Activated CD4-positive, alpha-beta memory T cell treated with anti-CD3 and anti-CD28 coated beads, Interleukin-2, amount 10 ng/mL, durations not matched to agents 7 days and 5 days (primary cell): ENCODE measurements at places on chromosomes 2 and 18. TPM values are rescaled to one million over a fixed set of nuclear protein-coding genes. Genes with fewer than 3 reads are reported as not detected.

- H3K27ac ChIP-seq: no peak overlapping the region
- DNase-seq: no peak
- peaks cover 3% of the 10 kb centered on the region for H3K4me1 ChIP-seq
- no peak overlapping the region for H3K4me3 ChIP-seq
- peaks cover 35% of the 10 kb centered on the region for H3K27me3 ChIP-seq
Measured at GRCh38 chr2:23513872-23514793, 129.2 kb downstream of the KLHL29 start.

- H3K27me3 ChIP-seq: peaks cover 2% of the 10 kb centered on the region
- DNase-seq: no peak
- no peak overlapping the region for H3K27ac ChIP-seq
- H3K4me3 ChIP-seq: no peak overlapping the region
- H3K36me3 ChIP-seq: no peaks in the 10 kb centered on the region
Measured at GRCh38 chr2:23549821-23550530, 165.0 kb downstream of the KLHL29 start.

DNA sequence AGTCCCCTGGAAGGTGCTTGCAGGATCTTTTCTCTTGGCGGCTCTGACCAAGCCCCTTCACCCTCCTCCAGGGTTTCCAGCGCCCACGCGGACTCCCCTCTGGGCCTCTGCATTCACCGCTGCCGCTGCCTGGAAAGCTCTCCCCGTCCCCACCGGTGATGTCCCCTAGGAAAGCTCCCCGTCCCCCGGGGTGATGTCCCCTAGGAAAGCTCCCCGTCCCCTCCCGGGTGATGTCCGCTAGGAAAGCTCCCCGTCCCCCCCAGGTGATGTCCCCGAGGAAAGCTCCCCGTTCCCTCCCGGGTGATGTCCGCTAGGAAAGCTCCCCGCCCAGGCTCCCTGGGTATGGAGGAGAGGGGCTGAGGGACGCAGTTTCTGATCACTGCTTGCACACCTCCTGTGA is 27.9 kb downstream of the ZAP70 start:
- H3K4me1 ChIP-seq: peaks cover 71% of the 10 kb centered on the region
- no peak for DNase-seq
- H3K4me3 ChIP-seq: no peak overlapping the region
- peaks cover 68% of the 10 kb centered on the region for H3K36me3 ChIP-seq

DNA sequence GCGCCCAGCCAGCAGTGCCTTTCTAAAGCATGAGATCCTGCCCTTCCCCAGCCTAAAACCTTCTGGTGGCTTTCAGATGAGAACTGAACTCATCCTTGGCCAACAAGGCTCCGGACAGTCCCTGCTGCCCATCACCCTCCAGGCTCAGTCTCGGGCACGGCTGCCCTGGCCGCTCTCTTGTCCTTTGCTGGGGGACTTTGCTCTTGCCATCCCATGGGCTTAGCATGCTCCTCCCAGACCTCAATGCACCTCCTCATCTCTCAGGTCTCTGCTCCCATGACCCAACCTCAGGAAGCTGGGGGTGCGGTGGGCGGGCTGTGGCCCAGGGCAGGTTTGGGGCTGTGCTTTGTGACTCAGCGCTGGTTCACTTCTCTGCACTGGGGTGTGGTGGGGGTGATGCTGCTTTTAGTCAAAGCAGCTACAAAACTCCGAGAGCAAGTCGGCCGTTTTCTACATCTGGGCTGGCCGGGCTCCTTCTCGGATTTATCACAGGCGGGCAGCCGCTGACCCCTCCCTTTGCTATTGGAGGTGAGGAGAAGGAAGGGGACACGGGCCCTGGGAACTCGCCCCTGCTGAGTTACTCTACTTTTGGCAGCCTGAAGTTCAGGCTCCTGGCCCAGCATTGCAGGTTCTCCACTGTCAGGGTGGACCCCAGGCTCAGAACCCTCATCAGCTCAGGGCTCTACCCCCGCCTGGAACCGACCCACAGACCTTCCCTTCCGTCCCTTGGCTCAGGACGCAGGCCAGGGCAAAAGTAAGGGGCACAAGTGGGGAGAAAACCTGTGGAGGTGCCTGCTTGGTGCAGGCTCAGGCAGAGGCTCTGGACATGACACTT is 90.6 kb upstream of the TAF1B start:
- peak overlapping the region; percentile 100 for H3K27ac ChIP-seq
- peaks cover 9% of the 10 kb centered on the region for H3K36me3 ChIP-seq
- DNase-seq: peak; percentile 94
- H3K4me1 ChIP-seq: peaks cover 77% of the 10 kb centered on the region

DNA sequence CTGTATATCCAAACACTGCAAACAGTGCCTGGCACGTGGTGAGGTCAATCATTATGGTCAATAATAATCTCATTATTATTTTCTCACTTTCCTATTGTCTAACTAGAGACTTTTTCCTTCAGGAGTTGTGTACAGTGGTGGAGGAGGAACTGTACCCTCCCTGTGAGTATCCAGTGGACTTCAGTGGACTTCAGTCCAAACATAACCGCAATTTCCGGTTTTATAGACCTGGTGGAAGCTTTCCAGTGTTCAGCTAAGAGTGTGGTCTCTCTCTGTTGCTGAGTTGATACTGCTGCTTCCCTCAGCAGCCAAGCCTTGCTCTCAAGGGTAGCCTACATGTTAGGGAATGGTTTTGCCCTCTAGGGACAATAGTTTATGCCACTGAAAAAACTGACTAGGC is 447.1 kb downstream of the TMEM182 start:
- H3K4me3 ChIP-seq: no peak overlapping the region
- no peak overlapping the region for H3K27ac ChIP-seq
- H3K36me3 ChIP-seq: no peaks in the 10 kb centered on the region

DNA sequence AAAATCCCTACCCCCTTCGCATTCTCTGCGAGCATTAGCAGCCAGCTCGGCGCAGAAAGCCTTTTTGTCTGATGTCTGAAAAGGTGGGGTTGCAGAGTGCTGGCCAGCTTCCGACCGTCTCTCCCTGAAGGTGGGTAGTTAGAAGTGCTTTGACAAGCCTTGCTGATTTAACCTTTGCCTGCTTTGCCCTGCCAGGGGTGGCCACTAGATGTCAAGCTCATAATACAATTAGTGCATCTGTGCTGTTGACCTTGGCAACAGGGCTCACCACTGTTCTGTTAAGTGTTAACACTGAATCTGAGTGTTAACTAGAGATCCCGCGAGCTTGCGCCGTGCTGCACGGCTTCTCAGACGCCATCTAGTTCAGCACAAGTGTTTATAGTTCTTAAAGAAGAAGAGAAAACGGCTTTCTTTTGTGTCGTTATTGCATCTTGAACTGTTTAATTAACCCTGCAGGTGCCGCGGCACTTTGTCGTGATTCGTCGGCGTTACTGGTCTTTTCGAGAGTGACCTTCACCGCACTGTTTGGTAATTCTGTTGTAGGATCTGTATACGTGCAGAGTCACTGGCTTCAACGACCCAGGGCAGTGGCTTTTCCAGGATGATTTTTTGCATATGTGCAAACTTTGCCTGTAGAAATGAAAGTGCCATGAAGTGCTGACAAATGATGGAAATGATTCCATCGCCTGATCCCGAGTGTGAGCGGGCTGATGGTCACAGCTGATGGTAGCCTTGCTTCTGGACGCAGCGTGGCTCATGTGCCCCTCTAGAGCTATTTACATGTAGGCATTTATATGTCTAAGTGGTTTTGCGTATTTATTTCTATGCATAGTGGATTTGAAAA is 5.5 kb downstream of the SALL3 start:
- H3K36me3 ChIP-seq: peaks cover 6% of the 10 kb centered on the region
- H3K4me1 ChIP-seq: peaks cover 9% of the 10 kb centered on the region
- H3K27ac ChIP-seq: no peak overlapping the region
- no peak overlapping the region for H3K4me3 ChIP-seq
- DNase-seq: peak; percentile 32

GRCh38 chr2:43441195-43441594 is 154.6 kb downstream of the THADA start:
- H3K27ac ChIP-seq: no peak overlapping the region
- H3K27me3 ChIP-seq: no peaks in the 10 kb centered on the region
- no peak for DNase-seq
- H3K4me3 ChIP-seq: no peak overlapping the region
- peaks cover 15% of the 10 kb centered on the region for H3K36me3 ChIP-seq

GRCh38 chr18:56627991-56628390 is 10.4 kb downstream of the TXNL1 start:
- no peak overlapping the region for H3K27ac ChIP-seq
- no peaks in the 10 kb centered on the region for H3K27me3 ChIP-seq
- peaks cover 29% of the 10 kb centered on the region for H3K36me3 ChIP-seq
- no peak for DNase-seq
- H3K4me1 ChIP-seq: peaks cover 8% of the 10 kb centered on the region

GRCh38 chr2:226215902-226216503 is 583.6 kb downstream of the IRS1 start:
- no peaks in the 10 kb centered on the region for H3K36me3 ChIP-seq
- peak; percentile 64 for DNase-seq
- peaks cover 4% of the 10 kb centered on the region for H3K27me3 ChIP-seq
- no peak overlapping the region for H3K27ac ChIP-seq
- no peak overlapping the region for H3K4me3 ChIP-seq
- no peaks in the 10 kb centered on the region for H3K4me1 ChIP-seq

DNA sequence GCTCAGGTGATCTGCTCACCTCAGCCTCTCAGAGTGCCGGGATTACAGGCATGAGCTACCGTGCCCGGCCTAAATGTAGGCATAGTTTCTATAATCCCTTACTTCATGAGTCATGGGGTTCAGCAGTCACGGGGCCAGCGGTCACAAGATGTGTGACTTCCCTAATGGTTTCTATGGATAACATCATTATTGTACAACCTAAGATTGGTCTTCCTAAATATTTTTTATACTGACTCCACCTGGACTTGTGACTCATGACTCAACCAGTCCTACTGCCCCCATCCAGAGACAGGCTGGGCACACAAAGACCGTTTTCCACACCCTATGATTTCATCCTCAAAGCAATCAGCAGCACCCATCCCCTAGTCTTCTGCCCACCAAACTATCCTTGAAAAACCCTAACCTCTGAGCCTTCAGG is 15.9 kb downstream of the FAM210A start:
- H3K27me3 ChIP-seq: no peaks in the 10 kb centered on the region
- no peak overlapping the region for H3K4me3 ChIP-seq
- H3K36me3 ChIP-seq: peaks cover 39% of the 10 kb centered on the region
- H3K4me1 ChIP-seq: no peaks in the 10 kb centered on the region
- H3K27ac ChIP-seq: no peak overlapping the region
- DNase-seq: no peak

DNA sequence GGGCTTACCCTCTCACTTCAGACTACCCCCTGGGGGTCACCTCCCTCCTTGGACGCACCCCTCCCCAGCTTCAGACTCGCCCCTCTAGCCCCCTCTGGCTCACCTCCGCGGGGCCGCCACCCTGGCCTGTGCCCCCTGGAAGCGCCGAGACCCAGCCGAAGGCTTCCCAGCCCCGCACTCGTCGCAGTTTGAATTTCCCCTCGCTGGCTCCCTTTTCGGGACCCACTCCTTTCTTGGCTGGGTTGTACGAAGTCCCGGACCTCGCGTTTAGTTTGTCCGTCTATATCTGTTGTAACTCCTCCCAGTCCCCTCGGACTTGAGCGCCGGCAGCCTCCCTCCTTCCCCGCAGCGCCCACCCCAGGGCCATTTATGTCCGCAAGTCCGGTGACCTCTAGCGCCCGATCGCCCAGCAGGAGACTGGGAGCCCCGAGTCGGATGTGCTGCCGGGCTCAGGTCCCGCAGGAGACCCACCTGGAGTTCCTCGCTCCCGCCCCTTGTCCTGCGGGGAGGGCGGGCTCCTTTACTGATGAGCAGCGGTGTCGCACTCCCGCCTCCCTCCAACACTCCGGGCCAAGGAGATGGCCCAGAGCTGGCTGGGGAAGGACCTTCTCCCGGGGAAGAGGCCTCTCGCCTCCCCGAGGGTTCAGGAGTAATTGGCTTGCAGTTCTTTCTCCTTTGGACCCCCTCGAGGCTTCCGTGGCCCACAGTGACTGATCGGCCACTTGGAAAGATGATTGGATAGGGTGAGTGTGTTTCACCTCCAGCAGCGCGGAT is 692 bp upstream of the RAX start:
- no peak overlapping the region for H3K4me3 ChIP-seq
- H3K36me3 ChIP-seq: no peaks in the 10 kb centered on the region
- no peak for DNase-seq
- H3K27ac ChIP-seq: no peak overlapping the region
- peaks cover 76% of the 10 kb centered on the region for H3K27me3 ChIP-seq

GRCh38 chr2:222451224-222451674 is 26.9 kb downstream of the SGPP2 start:
- H3K36me3 ChIP-seq: no peaks in the 10 kb centered on the region
- no peak for DNase-seq
- no peak overlapping the region for H3K27ac ChIP-seq
- H3K4me1 ChIP-seq: peaks cover 4% of the 10 kb centered on the region
- H3K27me3 ChIP-seq: no peaks in the 10 kb centered on the region

DNA sequence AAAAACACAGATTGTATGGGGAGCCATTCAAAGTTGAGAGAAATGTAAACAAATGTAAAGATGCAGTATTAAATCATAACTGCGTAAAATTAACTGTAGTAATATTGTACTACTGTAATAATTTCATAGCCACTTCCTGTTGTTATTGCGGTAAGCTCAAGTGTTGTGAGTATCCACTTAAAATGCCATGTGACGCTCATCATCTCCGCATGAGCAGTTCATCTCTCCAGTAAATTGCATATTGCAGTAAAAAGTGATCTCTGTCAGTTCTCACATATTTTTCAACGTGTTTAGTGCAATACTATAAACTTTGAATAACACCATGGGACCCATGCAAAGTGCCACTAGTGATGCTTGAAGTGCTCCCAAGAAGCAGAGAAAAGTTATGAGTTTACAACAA is 41.8 kb upstream of the SP3 start:
- H3K27ac ChIP-seq: no peak overlapping the region
- H3K4me3 ChIP-seq: no peak overlapping the region
- peaks cover 23% of the 10 kb centered on the region for H3K27me3 ChIP-seq
- H3K4me1 ChIP-seq: peaks cover 1% of the 10 kb centered on the region

- H3K27ac ChIP-seq: no peak overlapping the region
- DNase-seq: no peak
- no peaks in the 10 kb centered on the region for H3K36me3 ChIP-seq
- no peak overlapping the region for H3K4me3 ChIP-seq
Measured at GRCh38 chr18:76619621-76620315, 124.7 kb upstream of the ZNF516 start.

GRCh38 chr2:98253461-98254070 is 92.7 kb upstream of the CNGA3 start:
- no peaks in the 10 kb centered on the region for H3K4me1 ChIP-seq
- peaks cover 25% of the 10 kb centered on the region for H3K27me3 ChIP-seq
- H3K36me3 ChIP-seq: no peaks in the 10 kb centered on the region
- no peak for DNase-seq
- H3K27ac ChIP-seq: no peak overlapping the region

Gene GLI2
- total RNA-seq: 0.43 TPM

Gene ITPRIPL1
- total RNA-seq: 43.7 TPM

Gene FNDC4
- not detected for total RNA-seq

Gene NYAP2
- total RNA-seq: not detected

Gene CDC42EP3
- 52.2 TPM for total RNA-seq

Gene ADAM23
- 0.98 TPM for total RNA-seq

Gene ZEB2
- total RNA-seq: 19.4 TPM

Gene RNU2-63P
- total RNA-seq: 16.1 TPM

Gene SPIRE1
- total RNA-seq: 6.3 TPM

Gene SPEG
- total RNA-seq: 1.1 TPM
